ENCODE measurements at places on chromosomes 2 and 18. TPM values are rescaled to one million over a fixed set of nuclear protein-coding genes. Genes with fewer than 3 reads are reported as not detected.

- no peak for DNase-seq
- H3K4me3 ChIP-seq, result no peak overlapping the region
- H3K27ac ChIP-seq, result no peak overlapping the region
- H3K27me3 ChIP-seq, result no peaks in the 10 kb centered on the region
- no peaks in the 10 kb centered on the region for H3K4me1 ChIP-seq
- no peaks in the 10 kb centered on the region for H3K36me3 ChIP-seq
These were observed 32.5 kb upstream of the PLB1 start for GRCh38 chr2:28463211-28463816.

DNA sequence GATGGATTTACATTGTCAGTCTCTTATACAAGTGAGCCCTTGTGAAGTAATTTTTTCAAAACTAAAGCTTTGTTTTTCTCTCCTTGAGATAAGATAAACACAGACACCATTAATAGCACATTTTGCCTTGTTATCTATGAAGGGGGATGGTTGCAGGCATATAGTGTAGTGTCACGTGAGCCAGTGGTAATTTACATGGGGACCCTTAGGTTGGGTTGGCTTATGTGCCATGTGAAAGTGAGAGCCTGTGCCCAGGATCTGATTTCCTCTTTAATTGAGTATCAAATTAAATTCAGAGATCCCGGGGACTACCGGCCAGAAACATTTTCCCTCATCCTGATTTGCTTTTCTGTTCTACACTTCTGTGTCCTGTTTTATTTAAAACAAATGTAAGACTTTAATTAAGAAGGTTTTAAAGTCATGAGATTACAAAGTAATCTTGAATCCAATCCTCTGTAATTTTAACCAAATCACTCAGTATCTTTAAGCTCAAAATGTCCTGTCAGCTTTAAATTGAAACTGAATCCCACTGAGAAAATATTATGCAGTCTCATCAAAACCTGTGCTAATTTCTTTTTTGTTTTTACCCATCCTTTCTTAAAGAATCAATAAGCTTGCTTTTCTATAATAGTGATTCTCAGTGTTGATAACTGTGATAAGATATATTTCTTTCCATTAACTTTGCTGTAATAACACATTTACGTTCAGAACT lies 63.8 kb downstream of the PTPRM start:
- H3K27me3 ChIP-seq, result no peaks in the 10 kb centered on the region
- H3K4me3 ChIP-seq, result no peak overlapping the region
- DNase-seq, result no peak
- H3K27ac ChIP-seq, result no peak overlapping the region
- H3K4me1 ChIP-seq, result no peaks in the 10 kb centered on the region

DNA sequence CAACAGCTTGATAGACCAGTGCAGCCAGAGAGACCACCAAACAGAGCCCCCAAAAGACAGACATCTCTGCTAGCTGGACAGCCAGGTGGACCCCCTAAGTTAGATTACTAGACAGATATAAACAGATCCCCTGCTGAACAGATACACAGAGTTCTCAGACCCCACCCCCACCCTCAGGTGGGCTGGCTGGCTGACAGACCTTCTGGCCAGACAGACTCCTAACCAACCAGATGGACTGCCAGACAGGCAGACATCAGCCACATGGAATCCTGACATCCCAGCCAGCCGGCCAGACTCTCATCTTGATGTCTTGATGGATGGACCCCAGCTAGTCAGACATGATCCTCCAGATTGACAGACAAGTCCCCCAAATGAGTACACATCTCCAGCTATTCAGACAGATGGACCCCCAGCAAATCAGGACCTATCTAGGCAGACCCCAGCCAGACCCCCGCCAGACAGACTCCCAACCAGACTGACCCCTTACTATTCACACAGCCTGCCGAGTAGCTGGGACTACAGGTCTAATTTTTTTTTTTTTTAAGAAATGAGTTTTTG lies 18.0 kb downstream of the PTPN18 start:
- H3K36me3 ChIP-seq, result peaks cover 14% of the 10 kb centered on the region

- no peak overlapping the region for H3K4me3 ChIP-seq
- H3K27ac ChIP-seq, result no peak overlapping the region
- H3K36me3 ChIP-seq, result no peaks in the 10 kb centered on the region
- no peak for DNase-seq
- H3K4me1 ChIP-seq, result no peaks in the 10 kb centered on the region
These were observed 314.9 kb upstream of the NRP2 start for GRCh38 chr2:205367331-205367935.

DNA sequence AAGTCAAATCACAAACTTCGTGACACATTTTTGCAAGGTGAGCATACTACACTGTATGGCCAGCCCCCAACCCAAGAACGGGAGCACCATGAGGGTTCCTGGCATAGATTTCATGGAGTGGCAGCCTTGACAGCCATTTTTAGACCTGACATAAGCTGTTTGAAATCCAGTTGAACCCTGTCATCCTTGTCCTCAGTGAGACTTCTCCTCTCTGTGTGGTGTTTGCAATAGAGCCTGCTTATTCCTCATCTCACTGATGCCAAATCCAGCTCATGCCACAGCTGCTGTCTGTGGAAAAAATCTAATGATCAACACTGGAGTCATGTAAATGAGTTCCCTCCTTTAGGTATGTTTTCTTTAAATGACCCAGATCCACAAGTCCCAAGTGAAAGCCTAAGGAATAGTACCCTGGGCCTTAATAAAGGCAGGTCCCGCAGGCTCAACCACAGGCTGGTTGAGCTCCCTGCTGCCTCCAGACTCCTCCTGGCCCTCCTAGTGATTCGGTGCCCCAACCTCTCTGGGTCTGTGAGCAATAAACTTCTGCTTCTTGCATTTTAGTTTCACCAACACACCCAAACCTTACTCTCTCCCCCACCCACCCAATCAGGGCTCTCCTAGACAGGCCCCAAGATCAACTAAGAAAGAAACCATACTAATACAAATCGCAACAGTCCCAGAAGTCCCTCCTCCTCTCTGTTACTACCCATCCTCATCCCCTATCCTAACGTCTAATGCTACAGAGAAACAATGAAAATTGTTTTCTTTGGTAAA lies 8.4 kb upstream of the CREG2 start:
- no peak for DNase-seq
- no peak overlapping the region for H3K4me3 ChIP-seq
- no peaks in the 10 kb centered on the region for H3K36me3 ChIP-seq
- H3K27me3 ChIP-seq, result no peaks in the 10 kb centered on the region
- H3K27ac ChIP-seq, result no peak overlapping the region

DNA sequence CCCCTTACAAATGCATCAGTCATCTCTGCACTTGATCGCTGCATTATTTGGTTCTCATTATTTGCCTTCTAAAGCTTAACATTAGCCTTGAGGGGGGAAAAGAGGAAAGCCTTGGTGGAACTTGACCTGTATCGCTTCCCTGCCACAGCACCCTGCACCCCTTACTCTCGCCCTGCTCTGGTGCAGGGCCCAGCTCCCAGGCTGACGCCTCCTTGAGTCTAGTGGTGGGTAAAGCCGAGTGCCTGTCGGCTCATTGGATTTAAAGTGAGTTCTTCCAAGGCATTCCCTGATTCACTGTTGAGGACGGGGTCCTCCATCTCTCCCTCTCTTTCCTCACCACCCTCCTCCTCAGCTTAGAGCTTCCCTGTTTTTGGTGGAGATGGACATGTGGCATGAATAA lies 145.0 kb upstream of the GYPC start:
- H3K27ac ChIP-seq, result no peak overlapping the region
- H3K27me3 ChIP-seq, result no peaks in the 10 kb centered on the region
- DNase-seq, result no peak
- no peaks in the 10 kb centered on the region for H3K4me1 ChIP-seq

DNA sequence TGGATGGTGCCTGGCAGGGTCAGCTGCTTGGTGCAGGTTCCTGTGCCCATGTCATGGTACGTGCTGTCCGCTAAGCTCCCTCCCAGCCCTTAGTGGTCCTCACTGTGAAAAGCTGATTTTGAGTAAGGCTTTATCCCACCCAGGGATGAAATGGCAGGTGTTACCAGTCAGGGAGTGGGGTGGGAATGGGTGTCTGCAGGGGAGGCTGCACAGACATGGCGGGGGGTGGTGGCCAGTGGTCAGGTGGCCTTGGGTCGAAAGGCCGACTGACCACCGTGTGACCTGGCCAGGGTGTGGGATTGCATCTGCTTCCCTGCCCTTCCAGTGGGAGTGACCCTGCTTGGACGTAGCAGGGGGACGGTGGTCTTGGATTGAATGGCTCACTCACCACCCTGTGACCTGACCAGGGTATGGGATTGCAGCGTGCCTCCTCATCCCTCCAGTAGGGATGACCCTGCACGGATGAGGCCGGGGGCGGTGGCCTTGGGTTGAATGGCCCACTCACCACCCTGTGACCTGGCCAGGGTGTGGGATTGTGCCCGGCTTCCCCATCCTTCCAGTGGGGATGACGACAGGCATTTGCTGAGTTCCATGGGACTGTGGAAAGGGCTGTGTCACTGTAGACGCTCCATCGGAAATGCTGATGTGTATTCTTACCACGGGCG lies 29.8 kb downstream of the AGAP1 start:
- no peak overlapping the region for H3K27ac ChIP-seq
- no peaks in the 10 kb centered on the region for H3K36me3 ChIP-seq
- no peaks in the 10 kb centered on the region for H3K4me1 ChIP-seq
- DNase-seq, result no peak
- no peak overlapping the region for H3K4me3 ChIP-seq
- no peaks in the 10 kb centered on the region for H3K27me3 ChIP-seq

- peaks cover 36% of the 10 kb centered on the region for H3K36me3 ChIP-seq
- DNase-seq, result no peak
- peaks cover 31% of the 10 kb centered on the region for H3K4me1 ChIP-seq
- H3K4me3 ChIP-seq, result no peak overlapping the region
- no peak overlapping the region for H3K27ac ChIP-seq
- no peaks in the 10 kb centered on the region for H3K27me3 ChIP-seq
These were observed 173.6 kb downstream of the BCL2 start for GRCh38 chr18:63145851-63146555.

- DNase-seq, result no peak
- no peak overlapping the region for H3K4me3 ChIP-seq
- H3K4me1 ChIP-seq, result no peaks in the 10 kb centered on the region
- no peaks in the 10 kb centered on the region for H3K27me3 ChIP-seq
These were observed 68.8 kb downstream of the LTBP1 start for GRCh38 chr2:33015421-33016142.

DNA sequence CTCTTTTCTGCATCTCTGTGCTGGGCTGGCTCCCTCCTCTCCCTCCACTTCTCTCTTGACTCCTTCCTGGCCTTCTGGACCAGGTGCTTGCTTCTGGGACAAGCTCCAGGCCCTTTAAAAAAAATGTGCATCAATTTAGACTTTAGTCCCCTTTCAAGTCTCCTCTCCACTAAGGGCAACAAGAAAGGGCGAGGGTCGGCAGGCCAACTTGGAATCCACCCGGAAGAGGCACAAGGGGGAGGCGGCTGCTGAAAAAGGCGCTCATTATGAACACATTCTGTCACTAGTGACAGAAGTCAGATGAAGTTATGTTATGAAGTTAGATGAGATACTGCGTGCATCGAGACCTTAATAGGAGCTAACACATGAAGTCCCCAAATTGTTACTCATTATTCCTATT lies 13.6 kb upstream of the RHOB start:
- H3K36me3 ChIP-seq, result no peaks in the 10 kb centered on the region
- H3K4me1 ChIP-seq, result no peaks in the 10 kb centered on the region
- no peak overlapping the region for H3K27ac ChIP-seq
- H3K27me3 ChIP-seq, result peaks cover 3% of the 10 kb centered on the region
- H3K4me3 ChIP-seq, result no peak overlapping the region
- DNase-seq, result no peak

DNA sequence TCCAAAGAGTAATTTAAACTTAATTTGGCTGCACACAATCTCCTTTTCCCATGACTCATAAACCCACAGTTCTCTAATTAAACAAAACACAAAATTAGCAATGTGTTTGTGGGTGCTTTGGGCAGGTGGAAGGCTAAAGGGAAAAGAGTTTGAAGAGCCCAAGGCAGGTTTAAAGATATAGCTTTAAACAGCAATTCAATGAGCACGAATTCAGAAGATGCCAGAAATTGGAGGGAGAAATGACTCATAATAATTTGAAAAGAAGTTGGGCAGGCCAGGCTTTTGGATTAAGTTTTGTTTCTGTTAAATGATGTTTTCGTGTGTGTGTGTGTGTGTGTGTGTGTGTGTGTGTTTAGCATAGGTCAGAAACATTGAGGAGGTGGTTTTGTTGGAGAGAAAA lies 594.8 kb upstream of the ZEB2 start:
- no peak overlapping the region for H3K4me3 ChIP-seq
- H3K4me1 ChIP-seq, result no peaks in the 10 kb centered on the region
- H3K36me3 ChIP-seq, result no peaks in the 10 kb centered on the region
- no peak for DNase-seq
- H3K27me3 ChIP-seq, result no peaks in the 10 kb centered on the region

- DNase-seq, result no peak
- no peaks in the 10 kb centered on the region for H3K27me3 ChIP-seq
- H3K36me3 ChIP-seq, result no peaks in the 10 kb centered on the region
- H3K4me3 ChIP-seq, result no peak overlapping the region
- H3K27ac ChIP-seq, result no peak overlapping the region
These were observed 105.6 kb downstream of the PRPF40A start for GRCh38 chr2:152611458-152612231.

- H3K36me3 ChIP-seq, result no peaks in the 10 kb centered on the region
- no peak overlapping the region for H3K4me3 ChIP-seq
- no peaks in the 10 kb centered on the region for H3K27me3 ChIP-seq
- no peak for DNase-seq
- no peaks in the 10 kb centered on the region for H3K4me1 ChIP-seq
- no peak overlapping the region for H3K27ac ChIP-seq
These were observed 62.9 kb upstream of the SERPINE2 start for GRCh38 chr2:224101820-224102630.

GRCh38 chr2:17719562-17720371 lies 33.8 kb downstream of the SMC6 start:
- H3K4me3 ChIP-seq, result no peak overlapping the region
- peaks cover 50% of the 10 kb centered on the region for H3K36me3 ChIP-seq
- H3K4me1 ChIP-seq, result no peaks in the 10 kb centered on the region
- H3K27me3 ChIP-seq, result no peaks in the 10 kb centered on the region
- peak; percentile 27 for DNase-seq
- H3K27ac ChIP-seq, result no peak overlapping the region

DNA sequence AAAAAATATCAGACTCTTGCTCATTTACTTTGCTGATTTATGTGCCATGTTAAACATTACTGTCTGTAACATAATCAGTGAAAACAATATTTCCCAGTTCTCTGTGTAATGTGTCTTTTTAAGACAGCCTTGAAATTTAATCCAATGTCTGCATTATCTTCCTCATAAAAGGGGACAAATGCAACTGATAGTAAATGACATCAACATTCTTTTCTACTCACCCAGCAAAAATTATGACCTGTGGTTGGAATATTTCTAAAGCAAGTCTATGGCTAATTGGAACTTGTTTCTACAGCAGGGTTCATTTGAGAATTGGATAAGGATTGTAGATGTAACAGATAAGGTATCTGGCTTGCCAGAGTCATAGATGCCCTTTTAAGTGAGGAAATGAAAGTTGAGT lies 34.8 kb downstream of the C1D start:
- H3K27ac ChIP-seq, result no peak overlapping the region
- no peak overlapping the region for H3K4me3 ChIP-seq
- no peaks in the 10 kb centered on the region for H3K4me1 ChIP-seq
- no peaks in the 10 kb centered on the region for H3K27me3 ChIP-seq
- no peaks in the 10 kb centered on the region for H3K36me3 ChIP-seq
- no peak for DNase-seq

- no peak for DNase-seq
- no peaks in the 10 kb centered on the region for H3K36me3 ChIP-seq
- no peaks in the 10 kb centered on the region for H3K27me3 ChIP-seq
- no peak overlapping the region for H3K27ac ChIP-seq
These were observed 484.7 kb upstream of the NRXN1 start for GRCh38 chr2:51516667-51517066.

Gene EPHA4
- 86.5 TPM for total RNA-seq

Gene VIT
- not detected for total RNA-seq

Gene ZNF396
- total RNA-seq, result 0.28 TPM

Gene HDLBP
- 97.9 TPM for total RNA-seq

Gene EFR3B
- total RNA-seq, result not detected

Gene CHN1
- 5.6 TPM for total RNA-seq

Gene IMPACT
- 10.6 TPM for total RNA-seq

Data from CD4-positive, alpha-beta T cell (primary cell).